ENCODE measurements at places on chromosomes 13 and 19.

DNA sequence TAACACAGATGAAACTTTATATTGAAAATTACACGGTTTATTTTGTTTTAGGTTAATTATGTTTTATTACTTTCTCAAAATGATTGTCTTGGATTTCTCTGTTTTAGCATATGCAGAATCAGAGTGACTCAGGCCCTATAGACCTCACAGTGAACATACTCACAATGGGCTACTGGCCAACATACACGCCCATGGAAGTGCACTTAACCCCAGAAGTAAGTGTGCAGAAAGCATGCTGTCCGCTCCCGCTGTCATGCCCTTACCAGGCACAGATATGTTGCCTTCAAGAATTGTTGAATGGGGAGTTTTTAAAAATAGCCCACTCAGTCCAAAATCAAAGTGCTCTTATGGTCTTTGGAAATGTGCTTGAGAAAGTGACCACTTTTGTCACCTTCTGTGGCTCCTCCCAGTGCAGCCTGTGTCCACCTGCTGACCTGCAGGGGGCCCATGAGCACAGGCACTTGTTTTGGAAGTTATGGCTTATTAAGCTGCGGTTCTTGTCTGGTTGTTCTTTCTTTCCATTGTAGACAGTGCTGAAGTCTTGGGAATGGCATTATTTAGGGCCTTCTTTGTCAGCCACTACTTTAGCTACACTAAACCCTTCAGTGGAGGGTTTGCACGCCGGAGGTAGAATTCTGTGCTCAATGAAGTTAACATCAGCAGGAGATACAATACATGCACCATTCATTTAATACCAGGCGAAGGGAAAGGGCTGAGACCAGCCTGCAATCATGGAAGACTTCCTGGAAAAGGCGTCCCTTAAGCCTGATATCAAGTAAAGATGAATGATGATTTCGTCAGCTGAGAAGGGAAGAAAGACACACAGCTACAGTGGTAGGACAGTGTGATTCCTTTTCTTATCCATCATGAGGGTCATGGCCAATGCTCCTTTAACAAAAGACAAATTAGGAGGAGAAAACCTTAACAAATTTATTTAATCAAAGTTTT, 36.7 kb downstream of the CUL4A start:
- no peak for DNase-seq

DNA sequence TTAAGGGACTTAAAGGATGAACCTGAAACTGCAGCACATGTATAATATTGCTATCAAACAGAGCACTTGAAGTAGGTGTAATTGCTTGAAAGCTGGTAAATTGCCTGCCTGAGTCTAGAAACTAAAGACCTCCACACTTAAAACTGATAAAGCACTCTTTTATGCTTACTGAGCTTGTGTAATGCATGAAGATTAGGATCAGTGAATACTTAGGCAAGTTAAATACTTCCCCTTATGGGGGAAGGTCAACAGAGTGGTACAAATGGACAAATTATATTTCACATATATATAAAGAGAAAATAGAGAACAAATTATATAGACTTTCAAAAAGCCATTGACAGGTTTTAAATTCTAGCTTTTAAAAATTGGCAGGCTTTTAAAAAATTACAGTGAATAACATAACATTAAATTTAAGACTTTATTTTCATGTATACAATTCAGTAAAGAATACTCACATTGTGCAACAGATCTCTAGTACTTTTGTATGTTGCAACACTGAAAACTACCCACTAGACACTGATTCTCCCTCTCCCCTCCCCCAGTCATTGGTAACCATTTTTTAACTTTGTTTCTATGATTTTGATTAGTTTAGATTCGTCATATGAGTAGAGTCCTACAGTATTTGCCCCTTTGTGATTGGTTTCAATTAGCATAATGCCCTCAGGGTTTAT, 23.9 kb downstream of the PIBF1 start:
- DNase-seq = no peak

DNA sequence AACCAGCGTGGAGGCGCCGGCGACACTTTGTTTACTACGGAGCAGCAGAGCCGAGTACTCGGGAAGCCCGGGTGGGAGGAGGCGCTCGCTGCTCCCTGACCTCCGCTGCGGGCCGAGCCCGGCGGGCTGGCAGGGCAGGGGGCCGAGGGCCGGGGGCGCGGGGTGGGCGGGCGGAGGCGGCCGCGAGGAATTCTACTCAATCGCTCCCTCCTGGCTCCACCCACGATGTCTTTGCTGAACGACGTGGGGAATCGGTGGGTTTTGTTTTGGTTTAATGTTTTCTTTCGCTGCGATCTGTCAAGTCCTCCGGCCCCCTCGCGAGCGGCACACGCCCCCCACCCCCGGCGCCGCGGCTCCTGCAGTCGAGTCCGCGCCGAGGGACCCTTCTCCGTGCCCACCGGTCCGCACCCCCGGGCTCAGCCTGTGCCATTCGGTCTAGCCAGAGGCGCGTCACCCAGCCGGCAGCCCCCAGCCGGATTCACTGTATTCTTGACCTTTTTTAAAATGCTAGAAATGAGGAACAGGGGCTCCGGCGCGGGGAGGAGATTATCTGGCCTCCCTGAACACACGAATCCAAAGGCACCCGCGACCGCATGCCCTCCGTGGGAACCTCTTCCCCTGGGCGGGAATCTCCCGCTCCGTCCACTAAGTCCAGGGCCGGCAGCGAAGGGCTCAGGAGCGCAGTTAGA, 636 bp upstream of the FOXO1 start:
- DNase-seq = no peak

DNA sequence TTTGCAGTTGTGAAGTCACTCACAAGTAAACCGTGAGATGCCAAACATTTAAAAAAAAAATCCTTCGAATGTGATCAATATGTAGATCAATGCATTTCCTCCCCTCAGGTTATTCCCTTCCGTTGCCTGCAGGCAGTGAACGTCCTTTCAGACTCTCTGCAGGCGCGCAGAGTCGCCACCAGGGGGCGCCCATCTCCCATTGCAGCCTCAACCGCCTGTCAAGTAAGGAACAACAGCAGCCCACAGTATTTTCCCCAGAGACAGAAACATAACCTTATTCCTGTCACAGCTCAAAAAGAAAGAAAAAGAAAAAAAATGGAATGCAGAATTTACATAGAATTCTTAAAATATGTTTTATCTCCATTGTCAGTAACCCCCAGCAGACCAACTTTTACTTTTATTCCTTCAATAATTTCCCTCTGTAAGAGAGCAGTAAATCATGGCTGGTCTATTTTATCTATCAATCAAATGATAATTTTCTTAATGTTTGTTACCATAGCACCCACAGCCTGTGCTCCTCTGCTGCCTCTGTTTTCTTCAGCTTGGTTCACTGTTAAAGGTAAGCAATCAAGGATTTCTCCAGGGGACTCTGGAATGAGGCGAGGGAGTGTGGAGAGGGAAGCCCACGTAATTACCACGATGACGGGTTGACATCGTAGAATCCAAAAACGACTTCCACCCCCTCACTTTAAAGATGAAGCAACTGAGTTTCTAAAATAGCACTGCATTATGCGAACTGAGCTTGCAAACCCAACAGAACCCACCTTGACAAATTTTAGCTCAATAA, 637.6 kb upstream of the ARGLU1 start:
- DNase-seq = peak; percentile 48

DNA sequence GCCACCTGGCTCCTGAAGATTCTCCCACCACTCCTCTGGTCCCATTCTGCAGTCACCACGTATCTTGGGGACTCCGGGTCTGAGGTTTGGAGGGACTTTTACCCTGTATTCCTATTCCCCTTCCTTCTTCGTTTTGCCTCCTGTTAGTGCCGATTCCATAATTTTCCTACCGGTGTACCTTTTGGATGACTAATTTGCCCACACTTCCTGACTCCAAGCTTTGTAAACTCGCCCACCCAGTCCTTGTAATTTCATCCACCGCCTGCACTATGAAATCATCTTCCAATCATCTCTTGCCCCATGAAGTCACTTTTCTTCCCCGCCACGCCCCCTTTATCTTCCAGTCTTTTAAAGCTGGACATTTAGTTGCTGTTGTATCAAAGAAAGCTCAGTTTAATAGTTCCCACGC, 572 bp downstream of the UCHL3 start:
- peak; percentile 64 for DNase-seq

GRCh38 chr13:32581177-32581786, 5.0 kb upstream of the PDS5B start:
- peak; percentile 28 for DNase-seq

DNA sequence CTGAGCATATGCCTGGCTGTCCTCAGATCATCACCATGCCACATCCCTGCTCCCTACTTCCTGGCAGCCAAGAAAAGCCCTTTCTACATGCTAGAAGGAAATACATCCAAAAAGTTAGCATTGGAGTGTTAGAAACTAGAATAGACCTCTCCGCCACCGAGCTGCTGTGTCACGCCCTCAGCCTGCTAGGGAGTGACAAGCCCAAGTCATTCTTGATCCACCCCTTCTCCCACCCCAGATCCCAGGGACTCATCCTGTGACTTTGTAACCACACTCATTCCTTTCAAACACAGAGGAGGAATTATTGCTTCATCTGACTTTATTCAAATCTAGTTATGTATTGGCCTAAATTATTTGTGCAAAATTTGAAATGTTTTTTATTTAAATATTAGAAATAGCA, 45.3 kb downstream of the POLR1D start:
- DNase-seq = no peak

Measured in fibroblast of skin of abdomen (primary cell).